ENCODE measurements at places on chromosomes 7 and 10.

DNA sequence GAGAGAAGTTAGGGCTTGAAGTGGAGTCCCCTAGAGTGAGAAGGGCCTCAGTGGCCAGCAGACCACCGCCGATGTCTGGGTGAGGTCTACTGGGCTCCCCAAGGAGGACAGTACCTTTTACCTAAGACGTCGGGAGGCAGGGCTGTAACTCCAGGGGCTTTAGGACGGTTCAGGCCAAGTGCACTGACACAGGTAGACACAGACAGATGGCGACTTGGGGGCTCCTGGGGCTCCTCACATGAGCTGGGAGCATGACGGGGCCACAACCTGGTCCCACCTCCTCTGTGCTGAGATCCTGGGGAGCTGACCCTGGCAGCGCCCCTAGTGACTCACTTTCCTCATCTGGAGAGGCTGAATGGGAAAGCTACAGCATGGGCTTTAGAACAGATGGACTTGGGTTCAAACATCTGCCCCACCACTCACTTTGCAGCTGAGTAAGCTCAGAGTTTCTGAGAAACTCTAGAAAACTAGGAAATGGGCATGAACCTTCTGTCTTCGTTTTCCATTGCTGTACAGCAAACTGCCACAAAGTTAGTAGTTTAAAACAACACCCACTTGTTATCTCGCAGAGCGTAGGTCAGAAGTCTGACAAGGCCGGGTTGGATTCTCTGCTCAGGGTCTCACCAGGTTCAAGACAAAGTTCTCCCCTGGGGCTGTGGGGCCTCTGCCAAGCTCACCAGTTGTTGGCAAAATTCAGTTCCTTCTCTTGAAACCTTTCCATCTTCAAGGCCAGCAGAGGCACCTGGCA lies 4.7 kb upstream of the COMTD1 start:
- DNase-seq = no peak

GRCh38 chr7:44068054-44068453 lies 2.7 kb upstream of the PGAM2 start:
- no peak for DNase-seq

GRCh38 chr10:35259769-35260397 lies 76.4 kb upstream of the CCNY start:
- no peak for DNase-seq

- DNase-seq = no peak
Measured at GRCh38 chr7:139687211-139687954, 90.4 kb downstream of the HIPK2 start.

DNA sequence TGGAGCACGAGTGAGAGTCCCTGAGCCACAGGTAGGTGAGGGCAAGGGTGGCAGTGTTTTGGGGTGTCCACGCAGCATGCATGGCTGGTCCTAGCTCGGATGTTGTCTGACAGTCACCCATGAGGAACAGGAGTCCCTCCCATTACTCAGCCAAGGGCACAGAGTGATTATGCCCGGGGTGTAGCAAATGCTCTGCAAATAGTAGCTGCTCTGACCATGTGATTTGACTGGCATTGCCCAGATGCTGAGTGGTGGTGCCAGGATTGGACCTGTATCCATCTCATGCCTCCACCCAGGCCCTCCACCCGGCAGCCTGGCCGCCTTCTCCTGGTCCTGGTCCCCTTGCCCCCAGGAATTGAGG lies 150.8 kb downstream of the GRK5 start:
- DNase-seq = no peak

- DNase-seq = no peak
Measured at GRCh38 chr10:6678211-6678803, 98.2 kb upstream of the PRKCQ start.

DNA sequence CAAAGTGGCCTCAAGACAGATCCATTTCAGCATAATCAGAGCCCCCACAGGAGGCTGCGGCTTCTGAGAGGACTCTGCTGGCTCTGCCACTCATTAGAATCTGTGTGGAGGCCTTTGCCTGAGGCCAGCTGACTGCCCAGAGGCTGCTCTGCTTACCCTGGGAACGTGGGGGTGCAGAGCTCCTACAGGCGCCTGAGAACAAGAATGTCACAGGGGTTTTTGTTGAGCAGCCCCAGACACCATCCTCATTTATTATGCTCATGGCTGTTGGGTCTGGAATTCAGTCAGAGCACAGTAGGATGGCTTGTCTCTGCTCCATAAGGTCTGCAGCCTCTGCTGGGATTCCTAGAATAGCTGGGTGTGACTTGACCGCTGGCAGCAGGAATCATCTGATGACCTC lies 101.8 kb upstream of the GDF10 start:
- DNase-seq = no peak

DNA sequence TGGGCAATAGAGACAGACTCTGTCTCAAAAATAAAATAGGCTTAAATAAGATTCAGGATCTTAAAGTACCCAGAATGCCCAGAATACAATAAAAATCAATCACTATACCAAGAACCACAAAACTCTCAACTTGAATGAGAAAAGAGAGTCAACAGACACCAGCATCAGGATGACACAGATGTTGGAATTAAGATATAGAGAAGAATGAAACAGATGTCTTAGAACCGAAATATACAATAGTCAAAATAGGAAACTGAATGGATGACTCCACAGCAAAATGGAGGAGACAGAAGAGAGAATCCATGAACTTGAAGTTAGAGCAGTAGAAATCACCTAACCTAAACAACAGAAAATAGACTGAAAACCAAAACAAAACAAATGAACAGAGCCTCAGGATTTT lies 29.6 kb downstream of the POR start:
- DNase-seq = no peak

- no peak for DNase-seq
Measured at GRCh38 chr7:18226598-18226997, 199.0 kb upstream of the PRPS1L1 start.

DNA sequence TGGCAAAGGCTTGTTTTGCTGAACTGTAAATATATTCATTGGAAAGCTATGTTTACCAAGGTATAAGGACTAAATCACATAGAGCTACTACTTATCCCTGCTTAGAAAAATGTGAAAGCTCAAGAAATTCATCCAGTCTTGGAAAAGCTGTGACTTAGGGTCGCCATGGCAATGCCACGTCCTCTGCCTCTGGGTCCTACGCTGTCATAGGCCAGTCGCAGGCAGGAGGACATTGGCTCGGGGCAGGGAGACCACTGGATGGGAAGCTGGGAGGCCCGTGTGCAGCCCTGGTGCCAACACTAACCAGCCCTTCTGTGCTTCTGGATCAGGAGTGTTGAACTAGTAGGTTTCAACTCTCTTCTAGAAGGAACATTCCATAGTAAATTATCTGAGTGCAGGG lies 67.3 kb upstream of the PDZD8 start:
- DNase-seq = no peak

DNA sequence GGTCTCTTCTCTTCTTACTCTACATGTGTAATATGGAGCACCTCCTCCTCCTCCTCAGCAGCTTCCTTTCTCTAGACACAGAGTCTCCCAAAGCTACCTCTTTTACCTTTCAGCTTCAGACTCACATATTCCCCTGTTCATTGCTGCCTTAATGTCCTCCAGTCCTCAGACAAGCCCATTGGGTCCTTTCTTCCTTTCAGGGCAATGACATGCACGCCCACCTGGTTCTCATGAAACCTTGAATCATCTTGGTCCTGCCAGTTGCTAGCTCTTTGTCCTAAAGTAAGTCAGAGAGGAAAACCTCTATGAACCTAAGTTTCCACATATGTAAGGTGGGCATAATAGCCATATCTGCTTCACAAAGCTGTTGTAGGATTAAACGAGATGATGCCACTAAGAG lies 227.0 kb downstream of the RPS24 start:
- no peak for DNase-seq

DNA sequence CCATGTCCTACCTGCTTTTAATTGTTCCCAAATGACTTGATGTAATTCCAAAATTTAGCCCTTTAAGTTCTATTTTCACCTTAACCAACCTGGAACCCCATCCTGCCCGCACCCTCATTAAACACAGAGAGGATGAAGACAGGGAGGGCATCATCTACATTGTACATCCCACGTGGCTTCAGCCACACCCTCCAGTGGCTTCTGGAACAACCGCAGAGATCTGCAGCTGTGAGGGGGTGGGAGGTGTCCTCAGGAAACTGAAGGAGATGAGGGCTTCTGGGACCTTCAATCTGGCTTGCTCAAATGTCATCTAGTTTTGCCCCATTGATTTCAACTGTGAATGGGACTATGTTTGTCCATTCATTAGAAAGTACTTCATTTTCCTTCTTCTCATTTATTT lies 39.0 kb downstream of the AKR1B1 start:
- no peak for DNase-seq

DNA sequence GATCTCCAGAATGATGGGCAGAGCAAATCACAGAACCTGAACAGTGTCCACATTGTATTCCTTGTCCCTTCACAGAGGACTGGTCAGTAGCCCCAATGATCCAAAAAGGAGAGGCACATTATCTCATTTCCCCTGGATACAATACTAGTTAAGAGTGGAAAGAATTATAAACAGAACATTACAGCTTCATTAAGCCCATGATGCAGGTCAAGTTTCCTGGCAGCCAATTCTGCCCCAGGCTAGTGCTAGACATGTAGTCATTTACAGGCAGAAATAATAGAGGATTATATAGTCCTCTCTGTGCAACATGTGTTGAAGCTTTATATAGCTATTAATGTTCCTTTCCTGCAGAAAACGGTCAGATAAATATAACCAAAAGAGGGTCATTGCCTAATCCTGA lies 124.3 kb upstream of the WNT16 start:
- DNase-seq = no peak

DNA sequence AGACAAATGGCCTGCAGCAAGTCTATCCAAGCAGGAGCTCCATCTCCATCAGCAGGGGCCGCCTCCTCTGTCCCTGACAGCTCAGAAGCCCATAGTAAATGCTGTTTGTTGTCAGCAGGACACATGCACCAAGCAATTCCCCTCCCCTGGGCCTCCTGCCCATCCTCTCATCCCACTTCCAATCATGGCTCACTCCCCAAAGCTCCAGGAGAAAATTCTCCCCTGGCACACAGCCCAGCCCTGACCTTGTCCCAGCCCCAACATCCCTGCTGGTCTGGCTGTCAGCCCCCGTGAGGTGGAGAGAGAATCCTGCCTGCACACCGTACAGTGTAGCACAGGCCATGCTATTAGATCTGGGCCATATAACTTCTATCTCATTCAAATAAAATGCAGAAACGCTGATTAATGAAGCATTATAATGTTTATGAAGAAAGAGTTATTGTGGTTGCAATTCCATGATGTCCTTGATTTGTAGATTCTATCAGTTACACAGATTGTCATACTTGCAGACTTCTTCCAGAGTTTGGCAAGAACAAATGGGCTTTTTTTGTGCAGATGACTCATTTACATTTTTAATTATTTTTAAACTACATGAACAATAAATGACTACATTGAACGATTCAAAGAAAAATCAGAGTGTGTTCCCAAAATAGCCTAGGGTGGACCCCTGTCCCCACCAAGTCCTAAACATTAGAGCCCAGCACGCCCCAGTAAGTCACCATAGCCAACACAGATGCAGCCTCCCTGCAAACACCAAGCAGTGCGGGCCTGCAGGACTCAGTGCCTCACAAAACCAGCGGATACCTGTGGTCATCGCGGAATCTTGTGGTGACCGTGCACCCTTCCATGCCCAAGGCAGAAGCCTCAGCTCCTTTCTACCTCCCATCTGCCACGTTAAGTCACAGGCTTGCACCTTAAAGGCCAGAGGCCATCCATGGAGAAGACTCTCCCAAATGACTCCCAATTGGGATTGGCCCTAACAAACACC lies 70.1 kb downstream of the COBL start:
- no peak for DNase-seq

GRCh38 chr10:124678557-124679240 lies 65.5 kb downstream of the FAM53B start:
- no peak for DNase-seq

GRCh38 chr7:29770371-29770770 lies 35.9 kb upstream of the WIPF3 start:
- no peak for DNase-seq

GRCh38 chr10:5079306-5079830 lies 14.8 kb upstream of the AKR1C3 start:
- no peak for DNase-seq

DNA sequence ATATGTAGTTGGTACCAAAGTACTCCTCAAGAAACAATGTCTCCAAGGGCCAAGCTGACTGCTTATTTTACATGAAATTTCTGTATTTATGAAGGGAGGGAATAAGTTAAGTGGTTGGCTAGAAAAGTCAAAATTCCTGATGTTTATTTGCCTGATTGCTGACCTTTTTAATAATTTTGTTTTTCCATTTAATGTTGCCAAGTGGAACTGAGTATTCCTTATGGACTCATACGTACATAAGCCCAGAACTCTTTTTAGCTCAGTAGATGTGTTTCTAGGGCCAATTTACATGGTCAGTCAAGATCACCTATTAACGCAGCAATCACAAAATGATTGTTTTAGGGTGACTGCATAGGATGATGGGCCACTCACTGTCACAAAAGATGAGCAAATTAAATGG lies 78.3 kb upstream of the FZD8 start:
- no peak for DNase-seq

GRCh38 chr7:14836006-14836405 lies 66.5 kb downstream of the DGKB start:
- DNase-seq = no peak
